Activated gamma-delta T cell (primary cell): ENCODE measurements at places on chromosomes 7 and 10.

- DNase-seq = no peak
Measured at GRCh38 chr7:41869091-41869490, 166.2 kb upstream of the INHBA start.

DNA sequence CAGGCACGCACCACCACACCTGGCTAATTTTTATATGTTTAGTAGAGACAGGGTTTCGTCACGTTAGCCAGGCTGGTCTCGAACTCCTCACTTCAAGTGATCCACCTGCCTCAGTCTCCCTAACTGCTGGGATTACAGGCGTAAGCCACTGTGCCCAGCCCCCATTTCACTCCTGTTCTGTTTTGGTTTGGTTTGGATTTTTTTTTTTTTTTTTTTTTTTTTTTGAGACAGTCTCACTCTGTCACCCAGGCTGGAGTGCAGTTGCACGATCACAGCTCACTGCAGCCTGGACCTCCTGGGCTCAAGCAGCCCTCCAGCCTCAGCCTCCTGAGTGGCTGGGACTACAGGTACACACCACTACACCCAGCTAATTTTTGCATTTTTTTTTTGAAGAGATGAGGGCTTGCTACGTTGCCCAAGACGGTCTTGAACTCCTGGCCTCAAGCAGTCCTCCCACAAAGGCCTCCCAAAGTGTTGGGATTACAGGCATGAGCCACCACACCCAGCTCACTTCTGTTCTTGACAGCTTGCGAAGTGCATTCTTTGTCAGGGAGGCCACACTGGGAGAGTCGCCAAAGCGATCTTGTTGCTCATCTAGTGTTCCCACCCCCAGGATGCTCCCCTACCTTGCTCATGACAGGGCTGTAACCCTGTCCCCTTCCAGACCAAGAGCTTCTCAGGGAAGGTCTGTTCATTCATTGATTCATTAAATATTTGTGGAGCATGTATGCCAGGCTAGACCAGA lies 229.1 kb downstream of the CUX1 start:
- no peak for DNase-seq

DNA sequence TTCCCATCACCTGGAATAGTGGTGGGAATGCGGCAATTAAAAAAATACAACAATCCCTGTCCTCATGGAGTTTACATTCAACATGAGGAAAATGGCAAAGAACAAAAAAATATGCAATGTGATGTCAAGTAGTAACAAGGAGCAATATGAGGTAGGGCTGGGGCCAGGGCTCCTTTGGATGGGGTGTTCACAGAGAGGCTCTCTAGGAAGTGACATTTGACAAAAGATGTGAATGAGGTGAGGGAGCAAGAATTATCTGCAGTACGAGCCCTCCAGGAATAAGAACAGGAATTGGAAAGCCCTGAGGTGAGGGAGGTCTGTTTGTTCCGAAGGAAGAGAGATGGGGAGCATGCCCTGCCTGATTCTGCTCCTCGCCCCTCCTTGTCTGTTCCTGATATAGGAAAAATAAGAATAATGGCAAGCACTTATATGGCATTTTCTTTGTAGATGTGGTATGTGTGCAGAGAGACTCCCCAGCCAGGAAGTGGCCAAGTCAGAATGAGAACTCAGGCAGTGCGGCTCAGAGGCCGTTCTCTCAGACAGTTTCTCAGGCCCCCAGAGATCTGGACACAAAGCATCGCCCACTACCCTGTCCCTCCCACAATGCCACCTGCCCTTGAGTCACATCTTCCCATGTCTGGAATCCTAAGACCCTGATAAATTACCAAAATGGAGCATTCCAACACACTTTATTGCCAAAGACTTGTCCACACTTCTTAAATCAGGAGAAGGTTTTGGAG lies 105.6 kb downstream of the APBB1IP start:
- no peak for DNase-seq

DNA sequence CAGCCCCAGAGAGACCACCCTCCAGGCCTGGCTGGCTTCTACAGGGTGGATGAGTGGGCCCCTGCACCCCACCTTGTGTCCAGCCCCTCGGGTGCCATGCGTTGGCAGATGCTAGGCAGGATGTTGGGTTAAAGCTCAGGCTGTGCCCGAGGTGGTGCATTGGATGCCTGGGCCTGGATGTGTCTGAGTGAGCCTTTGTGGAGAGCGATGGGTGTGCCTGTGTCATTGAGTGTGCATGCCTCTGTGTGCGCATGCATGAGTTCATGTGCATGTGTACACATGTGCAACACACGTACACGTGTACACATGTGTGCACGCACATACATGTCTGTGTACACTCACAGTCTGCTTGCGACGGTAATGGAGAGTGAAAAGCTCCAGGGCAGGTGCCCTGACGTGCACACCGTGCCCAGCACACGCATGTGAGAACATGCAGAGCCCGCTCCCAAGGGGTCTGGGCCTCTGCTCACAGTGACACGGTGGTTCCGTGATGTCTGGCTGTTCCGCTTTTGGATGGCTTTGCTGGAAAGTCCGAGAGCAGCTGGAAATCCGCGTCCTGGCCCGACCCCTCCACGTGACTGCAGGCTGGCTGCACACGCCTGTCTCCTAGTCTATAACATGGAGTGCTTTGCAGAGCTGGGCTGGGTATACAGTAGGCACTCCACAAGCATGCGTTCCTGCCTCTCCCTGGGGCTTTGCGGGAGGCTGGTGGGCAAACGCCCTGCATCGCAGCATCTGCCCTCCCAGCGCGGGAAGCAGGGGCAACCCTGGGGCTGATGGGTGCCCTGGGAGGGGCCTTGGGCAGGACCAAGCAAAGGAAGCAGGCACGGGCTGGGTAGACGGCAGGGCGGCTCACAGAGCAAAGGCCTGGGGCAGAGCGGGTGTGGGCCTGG lies 36.9 kb downstream of the ELFN1 start:
- no peak for DNase-seq

GRCh38 chr10:131573707-131574106 lies 262.2 kb upstream of the TCERG1L start:
- DNase-seq = no peak

DNA sequence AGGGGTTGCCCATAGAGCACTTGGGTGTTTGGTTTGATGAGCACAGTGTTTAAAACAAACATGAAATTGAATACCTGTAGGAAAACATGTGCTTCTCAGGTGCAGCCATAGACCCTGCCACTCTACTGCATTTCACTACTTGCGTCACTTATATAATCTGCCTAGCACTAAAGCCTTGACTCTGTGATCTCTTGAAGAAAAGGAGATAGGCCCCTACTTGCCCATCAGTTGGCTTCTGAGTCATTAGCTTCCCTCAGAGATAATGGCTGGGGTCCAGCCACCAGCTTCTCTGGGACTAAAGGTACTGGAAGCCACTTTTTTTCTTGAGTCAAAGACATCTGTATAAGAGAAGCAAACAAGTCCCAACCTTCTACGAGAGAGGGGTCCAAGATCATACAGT lies 45.9 kb upstream of the BTRC start:
- no peak for DNase-seq

DNA sequence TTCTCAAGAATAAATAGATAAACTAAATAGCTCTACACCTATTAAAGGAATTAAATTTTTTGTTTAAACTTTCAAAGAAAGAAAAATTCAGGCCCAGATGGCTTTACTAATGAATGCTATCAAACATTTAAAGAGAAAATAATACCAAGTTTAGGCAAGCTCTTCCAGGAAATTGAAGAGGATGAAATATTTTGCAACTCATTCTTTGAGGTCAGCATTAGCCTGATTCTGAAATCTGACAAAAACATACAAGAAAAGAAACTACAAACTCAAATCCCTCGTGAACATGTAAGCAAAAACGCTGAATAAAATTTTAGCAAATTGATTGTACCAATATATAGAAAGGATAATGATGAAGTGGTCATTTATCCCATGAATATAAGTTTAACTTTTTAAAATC lies 93.4 kb downstream of the RTKN2 start:
- no peak for DNase-seq

- no peak for DNase-seq
Measured at GRCh38 chr10:34985823-34986222, 104.3 kb downstream of the CUL2 start.

DNA sequence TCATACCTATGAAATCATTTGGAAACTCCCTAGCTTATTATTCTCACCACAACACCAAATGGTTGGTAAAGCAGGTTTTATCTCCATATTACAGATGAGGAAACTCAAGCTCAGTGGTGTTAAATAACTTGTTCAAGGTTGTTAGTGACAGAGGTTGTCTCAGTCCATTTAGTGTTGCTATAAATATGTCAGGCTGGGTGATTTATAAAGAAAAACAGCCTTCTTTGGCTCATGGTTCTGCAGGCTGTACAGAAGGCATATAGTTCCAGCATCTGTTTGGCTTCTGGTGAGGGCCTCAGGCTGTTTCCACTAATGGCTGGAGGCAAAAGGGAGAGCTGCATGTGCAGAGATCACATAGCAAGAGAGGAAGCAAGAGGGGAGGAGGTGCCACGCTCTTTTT lies 96.6 kb downstream of the ZNF438 start:
- no peak for DNase-seq

- DNase-seq = no peak
Measured at GRCh38 chr7:47087866-47088265, 494.0 kb downstream of the TNS3 start.

- no peak for DNase-seq
Measured at GRCh38 chr10:119762805-119763798, 37.3 kb downstream of the INPP5F start.

DNA sequence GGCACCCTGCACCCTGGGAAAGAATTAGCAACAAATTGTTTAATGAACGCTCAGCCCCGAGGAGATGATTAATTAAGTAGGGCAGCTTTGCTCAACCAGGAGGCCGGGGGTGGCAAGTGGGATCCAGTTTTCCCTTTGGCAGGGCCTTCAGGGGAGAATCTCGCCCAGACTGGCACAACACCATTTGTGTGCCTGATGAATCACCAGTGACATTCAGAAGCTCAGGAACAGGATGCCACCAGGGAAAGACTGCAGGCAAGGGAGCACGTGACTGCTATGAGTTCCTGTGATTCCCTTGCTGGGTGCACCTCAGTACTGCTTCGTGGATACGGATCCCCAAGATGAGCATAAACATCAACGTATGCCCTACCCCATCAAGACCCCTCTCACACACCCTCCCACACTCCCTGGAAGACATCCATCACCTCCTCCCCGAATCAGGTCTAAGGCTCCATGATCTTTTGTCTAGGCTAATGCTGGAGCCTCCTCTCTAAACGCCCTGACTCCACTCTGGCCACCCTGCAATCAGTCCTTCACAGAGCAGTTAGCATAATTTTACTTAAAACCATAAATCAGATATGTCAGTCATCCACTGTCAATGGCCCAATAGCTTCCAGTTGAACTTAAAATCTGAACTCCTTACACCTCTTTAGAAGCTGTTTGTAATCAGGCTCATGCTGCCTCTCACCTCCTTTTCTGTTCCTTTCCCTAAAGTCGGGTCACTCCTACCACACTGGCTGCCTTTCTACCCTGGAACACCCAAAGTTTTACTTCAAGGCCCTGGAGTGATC lies 109.2 kb upstream of the AGK start:
- no peak for DNase-seq

DNA sequence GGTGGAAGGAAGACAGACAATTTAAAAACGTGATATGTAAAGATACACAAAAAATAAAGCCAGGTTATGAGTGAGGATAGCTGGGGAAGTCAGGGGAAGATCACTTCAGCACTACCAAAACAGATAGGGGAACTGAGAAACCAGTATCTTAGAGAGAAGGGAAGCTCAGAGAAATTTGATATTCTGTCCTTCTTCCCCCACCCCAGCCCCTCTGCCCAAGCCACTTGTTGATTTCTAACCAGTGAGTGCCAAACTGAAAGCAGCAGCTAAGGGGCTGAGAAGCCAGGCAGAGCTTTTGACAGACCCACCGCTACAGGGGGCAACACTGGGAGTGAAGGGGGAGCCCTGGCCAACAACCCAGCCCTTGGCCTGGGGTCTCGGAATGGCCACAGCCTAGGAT lies 9.1 kb upstream of the SLC29A3 start:
- DNase-seq = no peak

- no peak for DNase-seq
Measured at GRCh38 chr10:60564475-60564874, 174.8 kb upstream of the ANK3 start.

DNA sequence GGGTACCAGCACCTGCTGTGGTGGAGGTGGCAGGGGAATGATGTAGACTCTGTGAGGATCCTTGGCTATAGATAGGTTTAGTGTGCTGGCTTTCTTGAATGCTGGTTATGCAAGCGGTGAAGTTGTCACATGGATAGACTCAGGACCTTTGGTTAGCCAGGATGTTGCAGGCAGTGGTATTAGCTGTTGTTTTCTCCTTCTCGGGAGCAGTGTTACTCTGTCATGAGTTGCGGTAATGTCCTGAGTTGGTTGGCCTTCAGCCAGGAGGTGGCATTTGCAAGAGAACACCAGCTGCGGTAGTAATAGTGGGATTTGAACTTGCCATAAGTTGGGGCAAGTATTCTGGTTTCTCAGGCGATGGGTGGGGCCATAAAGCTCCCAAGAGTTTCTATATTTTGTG lies 10.8 kb downstream of the AGK start:
- no peak for DNase-seq

DNA sequence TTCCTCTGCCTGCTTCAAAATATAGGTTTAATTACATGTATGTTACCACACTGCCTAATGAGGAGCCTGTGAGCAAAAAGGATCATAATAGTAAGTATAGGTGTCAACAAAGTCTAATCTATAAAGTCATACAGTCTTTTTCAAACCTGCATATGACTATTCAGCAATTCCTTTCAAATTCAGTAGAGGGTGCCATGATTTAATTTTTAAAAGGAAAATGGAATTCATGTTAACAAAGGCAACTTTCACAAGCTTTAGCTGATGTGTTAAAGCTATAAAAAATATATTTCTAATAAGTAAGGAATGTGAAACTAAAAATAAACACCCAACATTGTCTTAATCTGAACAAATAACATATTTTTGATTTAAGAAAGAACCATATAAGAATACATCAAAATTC lies 52.1 kb downstream of the MPP7 start:
- no peak for DNase-seq

GRCh38 chr10:76291175-76291574 lies 859.8 kb downstream of the LRMDA start:
- DNase-seq = no peak

DNA sequence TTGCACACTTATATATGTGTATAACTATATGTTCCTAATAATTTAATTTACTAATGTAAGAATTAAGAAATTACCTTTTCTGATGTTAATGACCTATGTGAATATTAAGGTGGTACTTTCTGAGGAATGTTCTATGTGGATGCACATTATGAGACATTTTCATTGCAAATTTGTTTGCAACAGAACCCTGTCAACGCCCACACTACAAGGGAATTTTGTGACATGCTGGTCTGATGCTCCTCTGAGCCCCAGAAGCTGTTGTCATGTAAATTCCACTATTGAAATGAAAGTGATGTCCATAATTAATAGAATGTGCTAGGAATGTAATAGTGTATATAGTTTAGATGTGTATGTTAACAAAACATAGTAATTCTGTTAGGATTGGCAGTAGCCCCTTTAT lies 4.5 kb downstream of the GRM3 start:
- no peak for DNase-seq

- no peak for DNase-seq
Measured at GRCh38 chr10:126117196-126117595, 220.8 kb downstream of the FANK1 start.

DNA sequence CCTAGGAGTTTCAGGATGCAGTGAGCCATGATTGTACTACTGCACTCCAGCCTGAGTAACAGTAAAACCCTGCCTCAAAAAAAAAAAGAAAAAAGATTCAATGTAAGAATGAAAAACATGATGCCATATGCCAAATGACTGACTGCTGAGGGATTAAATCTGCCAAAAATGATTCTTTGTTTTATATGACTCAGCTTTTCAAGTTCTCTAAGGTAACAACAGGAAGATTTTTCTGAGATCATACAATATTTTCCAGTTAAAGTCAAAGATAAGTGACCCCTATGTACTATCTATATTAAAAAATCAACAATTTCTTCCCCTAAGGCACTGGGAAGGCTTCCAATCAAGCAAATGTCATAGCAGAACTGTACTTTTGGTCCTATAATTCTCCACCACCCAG lies 271.2 kb upstream of the IMMP2L start:
- no peak for DNase-seq
